ENCODE measurements at places on chromosomes 6 and 20.

GRCh38 chr20:48197066-48197465 lies 411.8 kb upstream of the SULF2 start:
- DNase-seq: no peak

DNA sequence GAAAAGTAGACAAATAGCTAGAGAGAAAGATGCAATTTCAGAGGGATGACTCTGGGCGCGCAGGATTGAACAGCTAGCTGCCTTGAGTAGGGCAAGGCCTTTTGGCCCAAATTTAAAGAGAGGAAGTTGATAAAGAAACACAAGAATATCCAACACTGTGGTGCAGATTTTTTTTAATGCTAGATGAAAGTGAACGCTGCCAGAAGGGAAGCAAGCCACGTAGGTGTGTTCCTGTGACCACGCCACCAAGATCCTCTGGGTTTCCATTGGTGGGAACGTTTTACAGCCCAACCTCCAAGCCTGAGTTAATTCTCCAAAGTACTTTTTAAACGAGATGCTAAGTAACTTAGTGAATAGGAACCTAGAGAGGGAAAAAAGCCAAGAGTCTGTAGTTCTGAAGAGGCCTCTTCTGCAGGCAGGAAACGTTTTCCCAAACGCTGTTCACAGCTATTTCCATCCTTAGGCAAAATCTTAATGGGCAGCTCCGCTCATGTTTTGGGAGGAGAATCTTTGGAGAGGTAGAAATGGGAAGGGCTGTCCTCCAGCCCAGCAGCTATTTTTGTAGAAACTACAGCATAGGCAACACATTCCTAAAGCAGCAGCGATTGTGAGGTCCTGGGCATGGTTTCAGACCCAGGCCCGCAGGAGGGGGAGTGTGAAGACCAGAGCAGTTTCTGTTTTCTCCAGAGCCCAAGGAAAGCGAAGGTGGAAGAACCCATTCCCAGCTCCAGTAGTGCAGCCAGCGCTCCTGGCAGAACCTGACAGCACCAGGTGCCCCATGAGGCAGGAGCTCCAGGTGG lies 8.2 kb downstream of the LY86 start:
- no peak for DNase-seq

DNA sequence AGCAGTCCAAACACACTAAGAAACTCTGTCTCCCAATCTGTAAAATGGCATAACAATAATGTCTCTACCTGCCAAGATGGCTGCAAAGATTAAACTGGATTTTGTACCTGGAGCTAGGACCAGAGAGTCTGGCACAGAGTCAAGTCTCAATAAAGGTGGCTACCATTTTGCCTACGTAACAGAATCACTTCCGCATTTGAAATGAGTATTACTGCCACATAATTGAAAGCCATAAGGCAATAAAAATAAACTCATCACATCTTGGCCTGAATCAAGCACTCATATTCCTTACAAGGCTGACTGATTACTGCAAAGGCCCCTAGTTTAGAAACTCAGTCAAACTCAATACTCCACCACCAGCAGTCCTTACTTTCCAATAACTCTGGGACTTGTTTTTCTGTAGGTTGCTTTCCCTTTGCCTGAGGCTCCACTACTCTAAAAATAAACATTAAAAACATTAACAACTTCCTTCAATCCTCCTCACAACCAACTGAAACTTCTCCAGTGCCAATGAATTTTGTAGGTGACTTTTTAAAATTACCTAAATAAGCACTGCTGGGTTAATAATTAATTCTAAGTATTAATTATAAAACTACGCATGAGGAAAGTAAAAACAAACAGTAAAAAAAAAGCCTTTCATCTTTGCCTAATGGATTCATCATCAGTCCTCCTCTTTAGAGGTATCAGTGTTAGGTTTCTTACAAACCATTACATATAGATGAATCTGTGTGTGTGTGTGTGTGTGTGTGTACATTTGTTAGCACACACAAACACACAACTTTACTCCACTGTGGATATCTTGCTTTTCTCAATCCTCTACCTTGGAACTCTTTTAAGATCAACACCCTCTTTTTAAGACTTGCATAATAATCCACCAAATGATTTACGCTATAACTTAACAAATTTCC lies 3.7 kb downstream of the KIF16B start:
- DNase-seq: no peak

- no peak for DNase-seq
These were observed 42.0 kb upstream of the TMEM244 start for GRCh38 chr6:129903082-129903481.

- no peak for DNase-seq
These were observed 23.1 kb upstream of the RPN2 start for GRCh38 chr20:37155987-37156386.

- DNase-seq: no peak
These were observed 55.0 kb downstream of the GRM4 start for GRCh38 chr6:34090935-34091334.

GRCh38 chr20:14414560-14414959 lies 77.1 kb upstream of the FLRT3 start:
- no peak for DNase-seq

DNA sequence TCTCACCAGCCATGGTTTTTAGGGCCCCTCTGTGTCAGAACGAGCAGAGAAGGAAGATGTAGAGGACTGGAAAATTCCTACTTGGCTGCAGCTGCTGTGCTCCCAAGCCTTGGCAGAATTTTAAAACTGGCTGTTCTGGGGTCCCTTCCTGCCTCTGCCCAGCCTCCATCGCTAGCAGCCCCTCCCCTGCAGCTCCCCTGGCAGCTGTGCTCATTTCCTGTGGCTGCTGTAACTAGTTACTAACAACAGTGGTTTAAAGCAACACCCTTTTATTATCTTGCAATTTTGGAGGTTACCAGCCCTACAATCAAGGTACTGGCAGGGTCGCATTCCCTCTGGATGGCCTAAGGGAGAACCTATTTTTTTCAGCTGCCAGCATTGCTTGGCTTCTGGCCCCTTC lies 3.7 kb upstream of the CST11 start:
- DNase-seq: no peak

DNA sequence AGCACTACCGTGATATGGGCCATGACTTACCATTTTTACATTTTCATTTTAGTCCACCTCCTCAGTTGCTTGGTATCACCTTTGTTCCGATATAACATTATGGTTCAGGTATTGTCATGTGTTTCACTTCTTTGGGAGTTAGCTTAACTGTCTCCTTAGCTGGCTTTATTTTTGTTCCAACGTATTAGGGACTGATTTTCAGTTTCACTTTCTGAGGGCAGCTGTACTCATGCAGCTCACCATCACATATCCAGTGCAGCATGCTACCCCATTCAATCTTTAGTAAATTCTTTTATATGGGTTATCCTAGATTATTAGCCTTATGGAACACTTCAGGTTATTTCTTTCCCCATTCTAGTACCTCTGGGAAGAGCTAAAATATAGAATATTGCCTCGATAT lies 362.2 kb upstream of the IRAK1BP1 start:
- no peak for DNase-seq

DNA sequence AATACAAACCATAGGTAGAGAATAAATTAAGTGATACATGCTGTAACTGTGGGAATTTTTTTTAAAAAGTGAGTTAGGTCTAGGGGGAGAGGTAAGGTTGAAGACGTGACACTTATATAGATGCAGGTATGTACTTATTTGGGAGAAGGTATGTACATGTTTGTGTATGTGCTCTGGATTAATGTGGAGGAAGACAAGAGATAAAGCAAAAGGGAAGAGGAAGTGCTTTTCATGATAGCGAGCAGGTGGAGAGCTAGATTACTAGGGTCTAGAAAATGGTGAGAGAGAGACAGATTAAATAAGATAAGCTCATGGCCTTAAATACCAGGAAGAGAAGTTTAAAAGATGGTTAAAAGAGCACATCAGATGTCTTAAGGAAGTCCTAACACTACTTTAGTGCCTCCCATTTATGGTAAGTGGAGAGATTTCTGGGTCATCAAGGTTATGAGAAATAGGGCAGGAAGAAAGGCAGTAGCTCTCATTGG lies 92.5 kb downstream of the MAN1A1 start:
- DNase-seq: no peak

Data from stimulated activated naive CD8-positive, alpha-beta T cell treated with anti-CD3 and anti-CD28 coated beads, Interleukin-15, amount 100 ng/mL, for 72 hours (primary cell).